WTC11 (cell line): ENCODE measurements at places on chromosomes 5 and 9.

GRCh38 chr5:94908889-94909480, 290.5 kb downstream of the SLF1 start:
- no peak for DNase-seq

DNA sequence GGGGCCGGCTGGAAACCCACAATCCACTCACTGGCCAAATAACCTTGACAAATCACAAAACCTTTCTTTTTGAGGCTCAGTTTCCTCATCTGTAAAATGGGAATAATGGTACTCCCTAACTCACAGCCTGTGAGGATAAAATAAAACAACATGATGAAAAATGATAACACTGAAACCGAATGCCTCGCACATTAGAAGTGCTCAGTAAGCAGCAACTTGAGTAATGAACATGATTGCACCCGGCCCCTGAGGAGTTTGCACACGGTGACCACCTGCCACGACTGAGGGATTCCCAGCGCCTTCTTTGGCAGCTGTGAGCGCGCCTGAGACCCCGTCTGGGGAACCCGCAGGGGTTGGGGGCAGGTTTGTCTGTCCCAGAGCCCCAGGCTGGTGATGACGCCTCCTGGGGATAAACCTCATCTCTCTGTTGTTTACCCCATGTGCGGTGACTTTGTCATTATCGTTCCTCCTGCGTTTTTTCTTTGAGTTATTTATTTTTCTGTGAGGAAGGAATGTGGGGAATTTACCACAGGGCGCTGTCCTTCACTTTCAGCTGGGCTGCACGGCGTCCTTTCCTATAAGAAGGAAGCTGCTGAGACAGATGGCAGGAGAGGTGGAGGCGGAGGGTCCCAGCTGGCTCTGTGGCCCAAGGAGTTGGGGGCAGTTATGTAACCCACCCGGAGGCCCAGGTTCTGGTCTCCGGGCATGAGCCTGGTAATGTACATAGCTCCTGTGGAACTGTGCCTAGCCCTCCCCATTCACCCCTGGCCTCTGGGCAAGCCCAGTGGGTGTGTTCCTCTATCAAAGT, 3.0 kb upstream of the SYNPO start:
- DNase-seq, result no peak

DNA sequence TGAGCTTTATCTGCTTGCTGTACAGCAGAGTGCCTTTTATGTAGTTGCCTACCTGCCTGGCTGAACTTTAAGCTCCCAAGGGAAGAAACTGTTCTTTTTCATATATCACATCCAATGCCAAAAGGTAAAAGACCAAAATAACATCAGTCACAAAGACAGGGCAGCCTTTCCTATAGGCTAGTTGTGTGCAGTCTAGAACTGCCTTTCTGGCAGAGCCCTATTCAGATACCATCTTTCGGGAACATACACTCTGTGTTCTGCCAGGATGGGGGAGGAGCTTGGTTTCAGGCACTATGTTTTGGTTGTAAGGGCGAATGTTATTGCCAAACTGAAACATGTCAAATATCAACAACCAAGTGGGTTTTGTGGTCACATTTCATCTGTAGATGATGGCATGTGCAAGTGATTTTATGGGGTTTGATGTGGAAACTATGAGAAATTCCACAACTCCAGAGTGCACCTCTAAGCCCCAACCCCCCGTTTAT, 314.5 kb downstream of the ADGRV1 start:
- no peak for DNase-seq

- peak; percentile 87 for DNase-seq
Observed at GRCh38 chr5:33936004-33936380, 194 bp upstream of the RXFP3 start.

GRCh38 chr5:39579750-39580149, 155.0 kb upstream of the DAB2 start:
- DNase-seq, result no peak
